ENCODE measurements at places on chromosomes 2 and 18.

- DNase-seq: no peak
Measured at GRCh38 chr2:39538718-39539117, 101.6 kb upstream of the MAP4K3 start.

- no peak for DNase-seq
Measured at GRCh38 chr18:45399643-45400042, 215.6 kb upstream of the SLC14A2 start.

DNA sequence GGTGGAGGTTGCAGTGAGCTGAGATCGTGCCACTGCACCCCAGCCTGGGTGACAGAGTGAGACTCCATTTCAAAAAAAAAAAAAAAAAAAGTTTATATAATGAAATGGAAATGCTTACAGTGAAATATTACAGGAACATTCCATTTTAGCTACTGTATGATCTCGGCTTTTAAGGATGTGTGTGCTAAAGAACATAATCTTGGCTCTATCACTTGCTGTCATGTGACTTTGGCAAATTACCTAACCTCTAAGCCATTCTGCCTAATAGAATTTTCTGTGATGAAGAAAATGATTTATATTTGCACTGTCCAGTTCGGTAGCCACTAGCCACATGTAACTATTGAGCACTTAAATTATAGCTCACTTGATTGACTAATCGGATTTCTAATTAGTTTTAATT, 36.3 kb downstream of the SMAD4 start:
- no peak for DNase-seq

DNA sequence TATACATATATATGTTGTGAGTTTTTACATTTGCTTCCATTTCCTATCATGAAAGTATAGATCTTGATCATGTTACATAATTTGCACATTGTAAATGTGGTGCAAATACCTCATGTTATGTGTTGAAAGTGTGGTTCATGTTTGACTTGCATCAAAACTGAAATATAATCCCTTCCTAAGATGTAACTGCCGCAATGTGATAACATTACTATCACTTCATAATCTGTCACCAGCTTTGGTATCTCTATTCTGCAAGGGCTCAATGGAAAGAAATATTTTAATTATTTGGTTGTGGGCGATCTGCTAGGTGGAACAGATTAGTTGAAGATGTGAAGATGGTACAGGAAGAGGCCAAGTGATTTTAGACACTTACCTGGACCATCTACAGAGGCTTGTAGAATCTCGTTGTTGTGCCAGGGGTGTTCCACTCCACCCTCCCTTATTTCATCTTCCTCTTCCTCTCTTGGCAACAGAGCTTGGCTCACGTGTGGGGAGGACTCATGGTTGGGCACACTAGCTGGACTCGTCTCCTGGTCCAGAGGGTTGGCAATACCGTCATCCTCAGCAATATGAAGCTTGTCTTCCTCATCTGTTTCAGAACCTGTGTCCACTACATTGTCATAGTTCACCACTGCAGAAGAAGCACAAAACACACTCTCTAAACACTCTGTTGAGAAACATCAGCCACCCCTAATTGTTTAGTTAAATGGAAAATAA, 90.4 kb downstream of the ZEB2 start:
- no peak for DNase-seq

DNA sequence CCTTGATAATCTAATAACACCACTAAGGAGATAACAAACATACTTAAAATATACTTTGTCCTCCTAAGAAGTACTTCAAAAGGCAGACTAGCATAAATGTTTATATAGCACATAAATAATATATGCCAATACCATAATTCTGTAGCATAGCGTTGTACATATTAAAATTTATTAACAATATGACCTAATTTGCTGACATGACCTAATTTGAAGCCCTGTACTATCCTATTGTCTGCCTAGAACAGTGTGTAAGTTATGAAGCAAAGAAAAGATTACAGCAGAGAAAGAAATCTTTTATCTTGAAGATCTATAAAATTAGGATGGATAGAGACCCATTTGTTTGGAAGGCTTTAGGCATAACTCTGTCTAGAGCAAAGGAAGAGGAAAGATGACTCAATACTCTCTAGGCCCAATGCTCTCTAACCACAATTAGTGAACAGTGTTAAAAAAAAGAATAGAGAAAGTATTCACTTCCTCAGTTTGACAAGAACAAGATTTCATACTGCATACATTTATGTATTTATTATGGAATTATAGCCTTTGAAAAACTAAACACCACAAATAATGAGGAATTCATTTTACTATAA, 231.3 kb downstream of the ZRANB3 start:
- DNase-seq: no peak

- no peak for DNase-seq
Measured at GRCh38 chr2:26581991-26582842, 58.9 kb downstream of the CIB4 start.

- no peak for DNase-seq
Measured at GRCh38 chr18:34550156-34550555, 159.9 kb upstream of the DTNA start.

GRCh38 chr2:138949517-138949916, 169.3 kb upstream of the NXPH2 start:
- peak; percentile 27 for DNase-seq

GRCh38 chr18:63992751-63993150, 22.9 kb downstream of the SERPINB8 start:
- no peak for DNase-seq
